Stimulated activated CD4-positive, alpha-beta T cell treated with anti-CD3 and anti-CD28 coated beads, Interleukin-15, amount 100 ng/mL, for 24 hours (primary cell): ENCODE measurements at places on chromosomes 2 and 18.

- DNase-seq = no peak
Measured at GRCh38 chr2:10204326-10205161, 82.0 kb downstream of the RRM2 start.

GRCh38 chr2:10846110-10846861 lies 33.7 kb upstream of the PDIA6 start:
- no peak for DNase-seq

DNA sequence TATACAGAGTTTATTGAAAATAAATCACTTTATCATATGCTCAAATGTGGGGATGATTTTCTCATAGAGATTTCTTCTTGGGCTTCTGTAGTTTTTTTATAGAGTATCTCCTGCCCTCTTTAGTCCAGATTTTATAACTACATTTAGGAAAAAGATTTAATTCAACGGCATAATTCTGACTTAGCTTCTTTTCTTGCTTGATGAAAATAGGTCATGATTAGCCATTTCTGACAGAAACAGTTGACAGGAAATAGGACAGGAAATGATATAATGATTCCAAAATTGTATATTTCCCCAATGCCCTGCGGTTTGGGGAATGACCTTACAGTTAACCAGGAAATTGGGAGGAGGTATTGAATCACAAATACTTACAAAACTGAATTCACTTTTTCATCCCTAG lies 1531.9 kb upstream of the ACVR2A start:
- no peak for DNase-seq

- peak; percentile 21 for DNase-seq
Measured at GRCh38 chr2:20456636-20457426, 10.0 kb downstream of the RHOB start.

- DNase-seq = no peak
Measured at GRCh38 chr2:141554810-141555209, 576.0 kb downstream of the LRP1B start.

DNA sequence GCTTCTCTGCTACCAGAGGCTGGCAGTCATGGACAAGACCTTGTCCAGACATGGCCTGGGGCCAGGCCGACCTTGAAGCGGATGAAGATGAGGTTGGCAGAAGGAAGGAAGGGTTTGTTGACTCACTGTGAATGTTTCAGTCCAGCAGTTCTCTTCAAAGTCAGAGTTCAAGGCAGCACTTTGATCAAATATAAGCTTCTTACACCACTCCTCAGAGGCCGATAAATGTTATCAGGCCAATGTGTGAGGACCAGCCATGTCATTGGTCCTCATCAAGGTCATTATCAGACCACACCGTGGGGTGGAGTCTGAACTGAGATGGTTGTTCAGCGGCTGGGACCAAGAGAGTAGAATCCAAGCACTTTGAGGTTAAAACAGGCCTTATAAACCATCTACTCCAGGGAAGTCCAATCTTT lies 35.5 kb downstream of the QPCT start:
- DNase-seq = no peak

DNA sequence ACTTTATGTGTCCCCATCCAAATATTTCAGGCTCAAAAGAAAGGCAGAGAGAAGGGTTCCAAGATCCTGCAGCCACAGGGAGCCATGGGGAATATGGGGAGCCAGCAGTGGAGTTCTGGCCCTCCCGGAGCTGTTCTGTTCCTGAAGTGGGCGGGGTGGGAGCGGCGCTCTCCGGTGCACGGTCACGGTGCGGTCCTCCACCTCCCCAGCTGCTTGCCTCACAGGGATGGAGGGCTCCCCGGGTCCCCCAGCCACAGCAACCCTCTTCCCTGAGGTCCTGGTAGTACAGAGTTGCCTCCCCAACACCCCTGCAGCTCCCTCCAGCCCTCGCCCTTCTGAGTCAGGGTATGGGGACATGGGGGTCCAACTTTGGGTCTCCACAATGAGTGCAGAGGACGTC lies 26.2 kb upstream of the SNED1 start:
- DNase-seq = no peak

GRCh38 chr2:55428258-55428657 lies 8.6 kb upstream of the CCDC88A start:
- no peak for DNase-seq

GRCh38 chr2:69811591-69811990 lies 17.9 kb upstream of the GMCL1 start:
- no peak for DNase-seq

GRCh38 chr2:166404831-166405568 lies 29.3 kb upstream of the SCN9A start:
- no peak for DNase-seq

DNA sequence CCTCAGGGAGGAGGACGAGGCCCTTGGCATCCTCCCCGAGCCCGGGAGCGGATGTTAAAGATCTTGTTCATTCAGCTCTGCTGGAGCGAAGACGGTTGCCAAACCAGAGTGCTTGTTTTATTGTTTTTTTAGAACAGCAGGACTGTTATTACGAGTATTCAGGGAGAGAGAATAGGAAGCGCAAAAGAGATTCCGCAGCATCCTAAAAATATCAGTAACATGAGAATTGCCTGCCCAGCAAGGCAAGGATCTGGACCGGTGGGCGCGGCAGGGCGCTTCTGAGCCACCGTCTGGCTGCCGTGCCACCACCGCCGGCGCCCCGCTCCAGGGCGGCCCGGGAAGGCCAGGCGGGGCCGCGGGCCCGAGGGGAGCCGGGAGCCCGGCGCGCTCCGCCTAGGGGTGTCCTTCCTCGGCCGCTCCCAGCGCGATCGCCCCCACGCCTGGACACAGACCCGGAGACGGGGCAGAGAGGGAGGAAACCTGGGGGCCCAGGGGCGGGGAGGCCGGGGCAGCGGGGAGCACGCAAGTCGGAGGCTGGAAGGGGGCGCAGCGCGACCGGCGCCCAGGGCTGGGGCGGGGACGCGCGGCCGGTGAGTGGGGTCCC lies 843 bp downstream of the CYS1 start:
- peak; percentile 34 for DNase-seq

- no peak for DNase-seq
Measured at GRCh38 chr2:95345081-95345562, 48.0 kb downstream of the KCNIP3 start.

GRCh38 chr2:185507719-185508118 lies 230.9 kb upstream of the FSIP2 start:
- DNase-seq = no peak

DNA sequence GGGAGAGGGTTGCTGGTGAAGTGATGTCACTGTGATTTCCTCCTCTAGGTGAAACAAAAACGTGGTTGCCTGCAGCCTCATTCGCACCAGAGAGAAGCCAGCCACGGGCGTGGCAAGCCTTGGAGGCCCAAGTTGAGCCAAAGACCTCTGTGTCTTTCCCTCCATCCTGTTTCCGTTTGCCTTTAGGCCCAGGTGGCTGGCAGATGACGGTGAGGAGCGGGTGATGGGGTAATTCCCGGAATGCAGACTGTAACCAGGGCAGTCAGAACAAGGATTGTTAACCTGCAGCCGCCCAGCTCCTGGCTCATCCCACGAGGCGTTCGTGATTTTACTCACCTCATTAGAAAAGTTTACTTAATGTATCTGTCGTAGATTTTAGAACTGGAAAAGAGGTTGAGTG lies 14.4 kb downstream of the CTIF start:
- no peak for DNase-seq

- no peak for DNase-seq
Measured at GRCh38 chr2:207681431-207681830, 30.0 kb upstream of the CCNYL1 start.

- DNase-seq = peak; percentile 86
Measured at GRCh38 chr2:9782197-9782719, 61.0 kb upstream of the TAF1B start.

DNA sequence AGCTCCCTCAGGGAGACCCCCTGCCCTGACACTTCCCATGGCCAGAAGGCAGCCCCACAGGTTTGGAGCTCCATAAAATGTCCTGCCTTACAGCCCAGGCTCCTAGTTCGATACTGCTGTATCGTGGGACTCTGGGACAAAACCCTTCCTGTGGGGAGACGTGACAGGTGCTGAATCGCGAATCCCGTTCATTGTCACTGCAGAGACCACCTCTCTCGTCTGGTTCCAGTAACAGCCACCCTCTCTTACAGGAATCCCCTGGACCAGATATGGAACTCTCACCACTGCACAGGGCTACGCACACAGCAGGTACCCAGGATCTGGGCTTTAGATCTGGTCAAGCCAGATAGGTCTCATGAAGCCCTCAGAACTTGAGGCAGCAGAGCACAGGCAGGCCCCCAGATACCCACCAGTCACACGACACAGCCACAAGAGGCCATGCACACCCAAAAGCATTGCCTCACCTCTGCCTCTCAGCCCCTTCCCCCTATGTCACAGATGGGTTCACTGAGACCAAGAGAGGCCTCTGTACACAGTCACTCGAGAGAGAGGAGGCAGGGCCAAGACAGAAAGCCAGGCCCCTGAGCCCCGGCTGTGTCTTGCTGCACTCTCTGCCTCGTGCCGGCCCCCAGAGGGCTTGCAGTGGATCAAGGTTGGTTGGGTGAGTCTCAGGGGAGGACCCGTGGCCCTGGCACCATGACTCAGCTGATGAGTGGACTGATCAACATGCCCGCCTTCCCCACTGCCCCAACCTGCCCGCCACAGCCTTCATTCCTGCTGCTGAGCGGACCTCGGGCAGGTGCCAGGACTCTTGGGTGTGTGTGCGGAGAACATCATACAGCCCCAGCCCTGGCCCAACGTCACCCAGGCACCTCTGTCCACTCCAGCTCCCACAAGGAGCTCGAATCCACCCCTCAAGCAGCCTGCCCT lies 7.6 kb downstream of the SDC1 start:
- DNase-seq = no peak

DNA sequence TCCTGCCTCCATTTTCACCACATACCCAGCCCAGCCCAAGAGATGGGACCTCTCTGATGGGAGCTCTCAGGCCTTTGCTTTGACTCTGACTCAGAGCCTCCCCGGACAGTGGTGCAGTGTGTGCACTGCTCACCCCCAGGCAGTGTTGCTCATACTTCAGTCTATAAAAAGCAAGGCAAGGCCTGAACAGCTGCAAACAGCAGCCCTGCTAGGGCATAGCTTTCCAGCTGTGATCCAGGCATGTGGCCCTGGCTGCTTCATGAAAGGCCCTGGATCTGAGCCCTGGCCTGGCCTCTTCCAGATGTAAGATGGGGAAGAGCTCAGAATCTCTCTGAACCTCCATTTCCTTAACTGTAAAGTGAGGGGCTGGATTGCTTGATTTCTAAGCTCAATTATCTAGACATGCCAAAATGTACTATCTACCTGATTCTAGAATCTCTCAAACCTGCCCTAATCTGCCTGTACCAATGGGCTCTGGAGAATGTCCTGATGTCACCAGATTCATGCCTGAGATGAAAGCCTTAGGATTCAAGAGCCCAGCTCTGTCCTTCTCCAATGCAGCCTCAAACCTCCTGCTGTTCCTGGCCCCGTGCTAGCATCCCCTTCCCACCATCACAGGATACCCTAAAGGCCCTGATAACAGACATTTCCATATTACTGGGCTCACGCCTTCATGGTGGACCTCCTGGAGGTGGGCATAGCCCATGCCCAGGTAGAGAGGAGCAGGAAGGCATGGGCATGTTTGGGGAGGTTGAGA lies 206.9 kb downstream of the ARL4C start:
- DNase-seq = peak; percentile 59
